Colonic mucosa (tissue), 4 donors: ENCODE measurements at places on chromosomes 11 and 22. TPM values are rescaled to one million over a fixed set of nuclear protein-coding genes. Genes with fewer than 3 reads are reported as not detected.

DNA sequence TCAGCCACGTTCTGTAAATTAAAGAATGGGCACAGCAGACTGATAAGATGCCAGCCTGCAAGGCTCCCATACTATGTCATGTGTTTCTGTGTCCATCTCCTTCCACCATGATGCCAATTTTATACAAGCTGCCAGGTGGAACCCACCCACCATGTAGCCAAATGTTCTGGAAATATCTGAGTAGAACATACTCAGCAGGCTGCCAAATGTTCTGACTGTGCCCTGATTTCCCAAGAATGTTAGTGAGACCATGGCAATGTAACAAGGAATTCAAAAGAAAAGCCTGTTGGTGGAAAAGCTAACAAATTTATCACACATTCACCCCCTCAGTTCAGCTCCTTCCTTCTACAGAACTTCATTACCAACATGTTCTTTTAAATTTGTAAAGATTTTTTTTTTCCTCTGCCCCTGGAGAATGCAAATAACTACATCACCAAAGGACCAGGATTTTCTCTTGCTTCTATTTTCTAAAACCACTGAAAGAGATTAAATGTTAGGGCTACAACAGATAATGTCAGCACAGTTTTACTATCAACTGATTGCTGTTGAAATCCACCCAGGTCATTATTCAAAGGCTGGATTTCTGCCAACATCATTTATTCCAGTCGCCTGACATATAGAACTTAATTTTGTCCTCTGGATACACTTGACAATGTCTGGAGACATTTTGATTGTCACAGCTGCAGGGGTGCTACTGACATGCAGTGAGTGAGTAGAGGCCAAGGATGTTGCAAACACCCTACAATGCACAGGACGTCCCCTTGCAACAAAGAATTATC lies 3.1 kb downstream of the DMC1 start:
- no peak overlapping the region for H3K4me3 ChIP-seq
- H3K4me1 ChIP-seq: no peaks in the 10 kb centered on the region
- no peak overlapping the region for H3K27ac ChIP-seq
- DNase-seq: no peak

DNA sequence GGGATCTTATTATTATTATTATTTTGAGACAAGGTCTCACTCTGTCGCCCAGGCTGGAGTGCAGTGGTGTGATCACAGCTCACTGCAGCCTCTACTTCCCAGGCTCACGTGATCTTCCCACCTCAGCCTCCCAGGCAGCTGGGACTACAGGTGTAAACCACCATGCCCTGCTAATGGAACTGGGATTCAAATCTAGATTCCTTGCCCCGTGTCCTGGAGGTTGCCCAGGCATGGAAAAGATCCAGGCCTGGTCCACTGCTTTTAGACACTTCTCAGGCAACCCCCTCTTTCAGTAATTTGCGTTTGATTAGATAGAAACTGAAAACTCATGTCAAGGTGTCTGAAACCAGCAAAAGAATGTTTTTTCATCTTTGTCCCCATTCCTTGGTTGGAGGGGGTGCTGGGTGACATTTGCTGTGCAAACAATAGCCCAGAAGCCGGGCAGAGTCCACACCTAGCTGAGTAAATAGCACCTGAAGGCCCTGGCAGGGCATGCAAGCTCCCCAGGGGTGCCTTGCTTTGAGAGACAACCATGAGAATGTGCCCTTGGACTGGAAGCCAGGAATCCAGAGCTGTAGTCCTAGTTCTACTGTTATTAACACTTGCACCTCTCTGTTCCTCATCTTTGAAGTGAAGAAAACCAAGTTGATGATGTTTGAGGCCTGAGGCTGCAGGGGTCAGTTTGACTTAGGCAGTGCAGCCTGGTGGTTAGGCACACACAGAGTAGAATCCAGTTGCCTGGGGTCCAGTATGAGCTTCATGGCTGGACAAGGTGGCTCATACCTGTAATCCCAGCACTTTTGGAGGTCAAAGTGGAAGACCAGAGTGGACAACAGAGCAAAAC lies 19.1 kb upstream of the XBP1 start:
- H3K27ac ChIP-seq: peak overlapping the region; percentile 73
- no peaks in the 10 kb centered on the region for H3K36me3 ChIP-seq

DNA sequence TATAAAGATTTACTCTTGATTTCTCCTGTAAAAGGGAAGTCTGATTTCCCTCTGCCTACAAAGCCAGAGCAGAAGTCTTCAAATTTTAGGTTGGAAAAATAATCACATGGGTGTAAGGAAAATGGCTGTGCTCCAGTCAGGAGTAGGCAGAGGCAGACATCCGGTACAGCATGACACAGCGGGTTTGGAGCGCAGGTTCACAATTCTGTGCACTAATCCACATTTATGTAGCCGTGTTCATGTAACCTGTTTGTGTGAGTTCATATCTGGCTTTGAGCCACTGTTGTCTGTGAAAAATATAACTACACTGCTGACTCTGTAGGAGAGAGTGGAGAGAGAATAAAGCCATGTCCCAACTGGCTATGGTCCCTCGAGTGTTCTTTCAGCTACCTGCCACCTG lies 248.0 kb downstream of the CASP12 start:
- H3K36me3 ChIP-seq: no peaks in the 10 kb centered on the region
- H3K4me1 ChIP-seq: no peaks in the 10 kb centered on the region
- H3K27me3 ChIP-seq: no peaks in the 10 kb centered on the region
- DNase-seq: no peak

- peaks cover 4% of the 10 kb centered on the region for H3K4me1 ChIP-seq
- peak; percentile 44 for DNase-seq
- H3K4me3 ChIP-seq: peak overlapping the region; percentile 63
Measured at GRCh38 chr11:44066732-44067141, 667 bp downstream of the ACCS start.

DNA sequence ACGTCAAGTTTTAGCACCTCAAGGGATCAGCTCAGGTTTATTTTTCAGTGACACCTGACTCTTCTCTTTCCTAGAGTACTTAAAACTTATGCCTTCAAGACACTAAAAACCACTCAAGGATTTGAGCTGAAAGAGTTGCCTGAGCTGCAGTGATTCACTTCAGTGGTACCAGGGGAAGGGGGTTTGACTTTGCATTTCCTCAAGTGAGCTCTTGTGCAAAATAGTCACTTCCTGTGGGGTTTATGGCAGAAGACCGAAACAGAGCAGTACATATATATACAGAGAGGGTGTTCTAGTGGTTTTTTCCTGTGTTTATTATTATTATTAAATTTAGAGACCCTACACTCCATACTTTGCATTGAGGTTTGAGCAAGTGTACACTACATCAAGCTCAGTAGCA lies 60.7 kb downstream of the DBX1 start:
- no peaks in the 10 kb centered on the region for H3K36me3 ChIP-seq
- H3K4me3 ChIP-seq: no peak overlapping the region
- DNase-seq: no peak
- H3K27ac ChIP-seq: no peak overlapping the region
- H3K27me3 ChIP-seq: no peaks in the 10 kb centered on the region

DNA sequence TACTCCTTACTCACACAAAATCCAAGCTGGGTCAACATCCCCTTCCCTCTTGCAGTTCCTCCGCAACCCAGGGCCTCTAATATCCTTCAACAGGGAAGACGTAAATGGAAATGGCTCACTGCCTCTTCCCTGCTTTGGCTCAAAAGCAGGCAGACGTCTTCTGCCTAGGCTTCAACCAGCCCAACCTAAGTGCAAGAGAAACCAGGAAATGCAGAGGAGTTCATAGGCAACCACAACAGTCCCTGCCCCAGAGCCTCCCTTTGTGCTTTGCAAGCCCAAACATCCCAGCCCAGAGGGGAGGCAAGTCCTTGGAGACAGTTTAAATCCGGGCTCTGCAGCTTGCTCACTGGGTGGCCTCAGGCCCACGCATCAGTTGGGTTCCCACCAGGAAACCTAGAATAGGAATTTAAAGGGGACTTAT lies 33.3 kb downstream of the CD6 start:
- H3K4me3 ChIP-seq: no peak overlapping the region
- no peaks in the 10 kb centered on the region for H3K4me1 ChIP-seq
- DNase-seq: no peak
- H3K27me3 ChIP-seq: no peaks in the 10 kb centered on the region
- no peak overlapping the region for H3K27ac ChIP-seq

DNA sequence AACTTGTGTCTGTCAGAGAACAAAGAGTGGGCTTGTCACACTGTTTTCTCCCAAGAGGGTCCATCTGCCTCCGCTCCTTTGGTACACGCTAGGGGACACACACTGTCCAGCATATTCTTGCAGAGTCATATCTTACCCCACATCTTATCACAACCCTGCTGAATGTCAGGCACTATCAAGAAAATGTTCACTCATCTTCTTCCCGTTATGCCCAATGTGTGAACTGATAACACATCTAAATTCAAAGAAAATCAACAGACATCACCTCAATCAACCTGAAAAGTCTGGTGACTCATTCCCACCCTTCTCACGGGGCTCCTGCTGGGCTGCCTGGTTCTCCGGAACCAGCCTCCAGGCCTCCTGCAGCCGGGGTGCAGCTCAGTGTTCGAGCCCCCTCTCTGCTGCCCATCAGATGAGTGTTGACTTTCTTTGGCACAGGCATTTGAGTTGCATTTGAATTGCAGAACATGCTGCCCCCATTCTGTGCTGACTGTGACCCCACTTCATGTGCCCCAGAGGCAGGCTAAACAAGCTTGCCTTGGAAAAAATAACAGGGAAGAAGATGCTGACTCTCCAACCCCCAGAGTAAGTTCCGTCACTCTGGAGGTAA lies 19.4 kb downstream of the GRAP2 start:
- H3K27ac ChIP-seq: no peak overlapping the region
- H3K4me3 ChIP-seq: no peak overlapping the region
- no peak for DNase-seq
- no peaks in the 10 kb centered on the region for H3K4me1 ChIP-seq

GRCh38 chr11:120675171-120675570 lies 163.6 kb downstream of the GRIK4 start:
- H3K36me3 ChIP-seq: no peaks in the 10 kb centered on the region
- DNase-seq: no peak
- H3K27ac ChIP-seq: no peak overlapping the region
- no peaks in the 10 kb centered on the region for H3K4me1 ChIP-seq
- H3K4me3 ChIP-seq: no peak overlapping the region

GRCh38 chr11:12693479-12694182 lies 19.4 kb downstream of the TEAD1 start:
- H3K4me3 ChIP-seq: peak overlapping the region; percentile 4
- H3K27me3 ChIP-seq: no peaks in the 10 kb centered on the region
- DNase-seq: peak; percentile 57
- no peaks in the 10 kb centered on the region for H3K36me3 ChIP-seq
- H3K27ac ChIP-seq: peak overlapping the region; percentile 94

DNA sequence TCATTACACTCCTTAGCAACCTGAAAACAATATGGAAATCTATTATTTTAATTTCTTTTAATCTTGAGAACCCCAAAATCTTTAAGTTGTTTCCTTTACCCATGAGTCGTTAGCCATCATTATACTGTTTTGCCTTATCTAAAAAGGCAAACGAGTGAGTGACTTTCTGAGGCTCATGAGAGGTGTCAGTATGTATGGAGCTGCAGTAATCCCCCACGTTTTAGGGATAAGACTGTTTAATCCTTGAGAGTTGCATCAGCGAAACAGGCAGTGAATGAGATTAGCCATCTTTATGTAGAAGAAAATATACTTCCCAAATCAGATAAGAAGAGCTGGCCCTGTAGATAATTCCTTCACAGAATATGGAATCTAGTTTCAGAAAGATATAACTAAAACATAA lies 1147.0 kb downstream of the DLG2 start:
- no peak for DNase-seq
- no peaks in the 10 kb centered on the region for H3K36me3 ChIP-seq
- H3K4me1 ChIP-seq: no peaks in the 10 kb centered on the region
- H3K27me3 ChIP-seq: no peaks in the 10 kb centered on the region
- no peak overlapping the region for H3K27ac ChIP-seq
- H3K4me3 ChIP-seq: no peak overlapping the region

GRCh38 chr11:82906236-82906635 lies 4.7 kb downstream of the DDIAS start:
- no peak overlapping the region for H3K4me3 ChIP-seq
- no peak overlapping the region for H3K27ac ChIP-seq
- H3K4me1 ChIP-seq: no peaks in the 10 kb centered on the region
- no peaks in the 10 kb centered on the region for H3K36me3 ChIP-seq

DNA sequence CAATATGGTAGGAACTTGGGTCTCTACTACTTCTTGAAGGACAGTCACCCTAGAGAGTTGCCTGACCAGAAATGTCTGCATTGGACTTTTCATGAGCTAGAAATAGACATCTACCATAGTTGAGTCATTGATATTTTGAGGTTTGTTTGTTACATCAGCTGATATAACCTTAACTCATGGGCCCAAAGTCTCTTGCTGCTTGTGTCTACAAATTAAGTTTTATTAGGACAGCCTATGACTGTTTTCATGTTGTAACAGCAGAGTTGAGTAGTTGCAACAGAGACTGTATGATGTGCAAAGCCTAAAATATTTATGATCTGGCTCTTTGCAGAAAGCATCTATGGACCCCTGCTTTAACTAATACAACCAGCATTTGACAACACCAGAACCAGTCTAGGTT lies 155.3 kb downstream of the MIAT start:
- H3K27me3 ChIP-seq: no peaks in the 10 kb centered on the region
- H3K4me3 ChIP-seq: no peak overlapping the region
- no peak for DNase-seq
- H3K4me1 ChIP-seq: no peaks in the 10 kb centered on the region

DNA sequence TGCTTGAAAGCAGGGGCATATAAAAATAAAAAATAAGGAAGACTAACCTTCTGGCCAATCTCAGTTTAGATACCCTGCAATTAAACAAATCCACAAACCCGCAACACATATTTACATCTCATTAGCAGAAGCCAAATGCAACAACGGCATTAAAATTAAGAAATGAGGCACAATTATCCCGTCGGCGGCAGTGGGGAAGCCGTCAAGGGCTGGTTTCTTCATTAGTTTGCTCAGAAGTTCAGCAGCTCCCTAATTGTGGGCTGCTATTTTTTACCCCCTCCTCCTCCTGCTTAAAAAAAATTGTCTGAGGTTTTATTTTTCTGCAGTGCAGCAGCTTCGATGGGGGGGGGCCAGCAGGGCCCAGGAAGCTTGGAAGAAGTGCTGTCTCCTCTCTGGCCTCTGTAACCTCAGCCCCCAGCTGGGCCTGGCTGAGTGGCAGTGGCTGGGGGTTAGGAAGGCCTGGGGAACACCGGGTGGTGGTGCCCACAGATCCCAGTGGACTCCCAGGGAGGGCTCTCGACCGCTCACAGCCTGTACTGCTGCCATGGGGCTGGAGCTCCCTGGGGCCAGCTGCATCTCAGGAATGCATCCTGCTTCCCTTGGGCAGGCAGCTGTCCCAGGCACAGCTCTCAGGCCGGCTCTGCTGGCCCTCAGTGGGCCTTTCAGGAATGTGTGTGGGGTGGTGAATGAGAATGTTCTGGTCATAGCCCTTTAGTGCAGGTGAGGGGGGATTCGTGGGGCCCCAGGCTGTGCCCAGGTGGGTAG lies 148.7 kb upstream of the B3GAT1 start:
- DNase-seq: no peak
- H3K27me3 ChIP-seq: no peaks in the 10 kb centered on the region
- no peak overlapping the region for H3K4me3 ChIP-seq
- H3K36me3 ChIP-seq: no peaks in the 10 kb centered on the region
- no peak overlapping the region for H3K27ac ChIP-seq
- H3K4me1 ChIP-seq: no peaks in the 10 kb centered on the region

- H3K27me3 ChIP-seq: no peaks in the 10 kb centered on the region
- no peak overlapping the region for H3K27ac ChIP-seq
- no peak for DNase-seq
- H3K4me3 ChIP-seq: no peak overlapping the region
- H3K4me1 ChIP-seq: no peaks in the 10 kb centered on the region
Measured at GRCh38 chr11:13051257-13051656, 42.1 kb downstream of the RASSF10 start.

- no peaks in the 10 kb centered on the region for H3K4me1 ChIP-seq
- no peaks in the 10 kb centered on the region for H3K36me3 ChIP-seq
- H3K27me3 ChIP-seq: no peaks in the 10 kb centered on the region
- no peak overlapping the region for H3K27ac ChIP-seq
- no peak for DNase-seq
Measured at GRCh38 chr22:44622679-44623078, 79.3 kb upstream of the PRR5 start.

The CCDC188 gene
- total RNA-seq: 0.32 TPM

The TIMP3 gene
- 13.3 TPM for total RNA-seq

The LPXN gene
- total RNA-seq: 7.8 TPM
